ENCODE measurements at places on chromosomes 2 and 18. TPM values are rescaled to one million over a fixed set of nuclear protein-coding genes. Genes with fewer than 3 reads are reported as not detected.

- H3K27ac ChIP-seq, result no peak overlapping the region
- no peaks in the 10 kb centered on the region for H3K36me3 ChIP-seq
- peaks cover 19% of the 10 kb centered on the region for H3K27me3 ChIP-seq
- DNase-seq, result no peak
- H3K4me1 ChIP-seq, result no peaks in the 10 kb centered on the region
- H3K4me3 ChIP-seq, result no peak overlapping the region
These were observed 117.0 kb upstream of the SMIM21 start for GRCh38 chr18:75544496-75544895.

- no peaks in the 10 kb centered on the region for H3K36me3 ChIP-seq
- no peak overlapping the region for H3K4me3 ChIP-seq
- peaks cover 18% of the 10 kb centered on the region for H3K27me3 ChIP-seq
These were observed 44.1 kb upstream of the ACKR3 start for GRCh38 chr2:236525411-236525997.

- H3K36me3 ChIP-seq, result no peaks in the 10 kb centered on the region
- H3K27me3 ChIP-seq, result no peaks in the 10 kb centered on the region
- H3K4me3 ChIP-seq, result no peak overlapping the region
- DNase-seq, result no peak
- no peak overlapping the region for H3K27ac ChIP-seq
- peaks cover 19% of the 10 kb centered on the region for H3K4me1 ChIP-seq
These were observed 19.9 kb downstream of the RBMS1 start for GRCh38 chr2:160473468-160474318.

- DNase-seq, result no peak
- no peak overlapping the region for H3K4me3 ChIP-seq
- H3K27ac ChIP-seq, result no peak overlapping the region
- H3K4me1 ChIP-seq, result no peaks in the 10 kb centered on the region
These were observed 22.2 kb upstream of the IL1RN start for GRCh38 chr2:113105047-113105785.

- no peak overlapping the region for H3K27ac ChIP-seq
These were observed 4.7 kb upstream of the PSD4 start for GRCh38 chr2:113169002-113169530.

GRCh38 chr2:218276986-218277755 lies 6.9 kb downstream of the PNKD start:
- peaks cover 2% of the 10 kb centered on the region for H3K36me3 ChIP-seq
- H3K4me1 ChIP-seq, result peaks cover 9% of the 10 kb centered on the region
- no peaks in the 10 kb centered on the region for H3K27me3 ChIP-seq
- no peak overlapping the region for H3K4me3 ChIP-seq
- no peak for DNase-seq

- no peak for DNase-seq
- no peak overlapping the region for H3K4me3 ChIP-seq
- no peaks in the 10 kb centered on the region for H3K36me3 ChIP-seq
These were observed 33.7 kb upstream of the WIPF1 start for GRCh38 chr2:174631009-174631981.

GRCh38 chr2:209721497-209721896 lies 50.1 kb upstream of the UNC80 start:
- no peak for DNase-seq
- H3K27ac ChIP-seq, result no peak overlapping the region
- no peaks in the 10 kb centered on the region for H3K36me3 ChIP-seq
- H3K27me3 ChIP-seq, result no peaks in the 10 kb centered on the region

DNA sequence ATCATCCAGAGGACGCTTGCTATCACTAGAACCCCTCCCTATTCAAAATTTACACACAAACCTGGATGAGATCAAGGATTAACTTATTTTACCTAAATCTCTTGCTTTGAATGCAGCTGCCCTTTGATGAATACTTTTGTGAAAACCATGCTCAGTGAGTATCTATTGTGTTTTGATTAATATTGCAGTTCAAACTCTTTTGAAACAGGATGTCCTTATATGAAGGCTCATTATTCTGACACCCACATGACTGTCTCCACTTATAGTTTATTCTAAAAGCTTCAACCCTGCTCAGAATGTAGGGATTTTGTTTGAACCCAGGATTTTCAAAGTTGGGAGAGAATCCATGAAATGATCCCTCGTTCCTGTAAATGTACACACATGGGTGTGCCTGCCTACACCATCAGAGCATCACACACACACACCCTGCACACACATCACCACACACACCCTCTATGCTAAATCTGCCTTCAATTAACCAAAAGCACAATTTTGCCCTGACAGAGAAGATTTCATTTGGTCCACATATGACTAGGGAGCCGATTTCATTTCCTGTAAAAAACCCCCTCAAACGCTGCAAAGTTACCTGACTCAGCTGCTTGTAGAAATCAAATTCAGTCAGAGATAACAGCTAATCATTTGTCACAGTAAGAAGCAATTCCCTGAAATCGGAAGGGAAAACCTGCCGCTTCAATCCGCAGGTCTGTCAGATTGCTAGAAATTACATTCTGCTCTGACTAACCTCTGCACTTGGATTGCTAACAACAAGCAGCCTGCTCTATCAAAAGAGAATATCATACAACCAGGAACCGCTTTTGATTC lies 65.2 kb downstream of the ZEB2 start:
- H3K4me3 ChIP-seq, result no peak overlapping the region
- no peak for DNase-seq
- no peaks in the 10 kb centered on the region for H3K36me3 ChIP-seq
- H3K4me1 ChIP-seq, result no peaks in the 10 kb centered on the region
- peaks cover 6% of the 10 kb centered on the region for H3K27me3 ChIP-seq

DNA sequence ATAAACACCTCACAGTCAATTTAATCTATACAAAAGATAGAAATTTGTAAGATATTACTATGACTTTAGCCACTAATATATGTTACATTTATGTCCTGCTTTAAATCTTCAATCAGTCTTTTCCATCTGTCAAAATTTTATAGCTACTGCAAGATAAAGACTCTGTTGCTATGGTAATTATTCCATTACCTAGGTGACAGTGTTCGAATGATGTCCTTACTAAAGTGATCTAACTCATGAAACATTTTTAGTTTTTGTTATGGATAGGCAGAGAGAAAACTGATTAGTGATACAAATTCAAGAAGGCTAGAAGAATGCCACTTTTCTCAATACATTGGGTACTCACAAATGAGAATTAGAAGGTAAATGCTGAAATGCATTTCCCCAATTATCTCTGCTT lies 359.9 kb upstream of the FSHR start:
- H3K27ac ChIP-seq, result no peak overlapping the region
- H3K4me3 ChIP-seq, result no peak overlapping the region
- H3K36me3 ChIP-seq, result no peaks in the 10 kb centered on the region
- no peaks in the 10 kb centered on the region for H3K27me3 ChIP-seq
- no peaks in the 10 kb centered on the region for H3K4me1 ChIP-seq

GRCh38 chr2:132252894-132253264 lies 91.1 kb upstream of the ANKRD30BL start:
- no peak for DNase-seq
- no peaks in the 10 kb centered on the region for H3K4me1 ChIP-seq
- no peaks in the 10 kb centered on the region for H3K36me3 ChIP-seq
- no peak overlapping the region for H3K4me3 ChIP-seq
- H3K27ac ChIP-seq, result no peak overlapping the region

GRCh38 chr2:137947032-137947727 lies 17.1 kb upstream of the HNMT start:
- H3K4me1 ChIP-seq, result 0 out of 2 replicates have a peak, but pooled peaks cover 2% of the 10 kb centered on the region
- H3K4me3 ChIP-seq, result no peak overlapping the region
- H3K27me3 ChIP-seq, result no peaks in the 10 kb centered on the region
- DNase-seq, result no peak
- no peaks in the 10 kb centered on the region for H3K36me3 ChIP-seq

- DNase-seq, result no peak
- H3K4me3 ChIP-seq, result no peak overlapping the region
- H3K27ac ChIP-seq, result no peak overlapping the region
- no peaks in the 10 kb centered on the region for H3K4me1 ChIP-seq
- no peaks in the 10 kb centered on the region for H3K27me3 ChIP-seq
These were observed 1047.6 kb upstream of the FANCL start for GRCh38 chr2:59288771-59289170.

- H3K36me3 ChIP-seq, result no peaks in the 10 kb centered on the region
- no peak overlapping the region for H3K4me3 ChIP-seq
- no peak for DNase-seq
- H3K27ac ChIP-seq, result peak overlapping the region; percentile 86
- peaks cover 33% of the 10 kb centered on the region for H3K4me1 ChIP-seq
- no peaks in the 10 kb centered on the region for H3K27me3 ChIP-seq
These were observed 14.7 kb downstream of the ZNF236 start for GRCh38 chr18:76837071-76837470.

GRCh38 chr2:197217541-197217940 lies 93.0 kb downstream of the ANKRD44 start:
- no peak for DNase-seq
- H3K27ac ChIP-seq, result no peak overlapping the region
- no peaks in the 10 kb centered on the region for H3K36me3 ChIP-seq
- no peak overlapping the region for H3K4me3 ChIP-seq
- H3K4me1 ChIP-seq, result no peaks in the 10 kb centered on the region

- H3K27me3 ChIP-seq, result no peaks in the 10 kb centered on the region
- no peak for DNase-seq
- no peaks in the 10 kb centered on the region for H3K4me1 ChIP-seq
- no peak overlapping the region for H3K27ac ChIP-seq
- H3K4me3 ChIP-seq, result no peak overlapping the region
These were observed 24.9 kb downstream of the CIDEA start for GRCh38 chr18:12278741-12279682.

- no peak overlapping the region for H3K4me3 ChIP-seq
These were observed 42.9 kb downstream of the MEX3C start for GRCh38 chr18:51154431-51155063.

DNA sequence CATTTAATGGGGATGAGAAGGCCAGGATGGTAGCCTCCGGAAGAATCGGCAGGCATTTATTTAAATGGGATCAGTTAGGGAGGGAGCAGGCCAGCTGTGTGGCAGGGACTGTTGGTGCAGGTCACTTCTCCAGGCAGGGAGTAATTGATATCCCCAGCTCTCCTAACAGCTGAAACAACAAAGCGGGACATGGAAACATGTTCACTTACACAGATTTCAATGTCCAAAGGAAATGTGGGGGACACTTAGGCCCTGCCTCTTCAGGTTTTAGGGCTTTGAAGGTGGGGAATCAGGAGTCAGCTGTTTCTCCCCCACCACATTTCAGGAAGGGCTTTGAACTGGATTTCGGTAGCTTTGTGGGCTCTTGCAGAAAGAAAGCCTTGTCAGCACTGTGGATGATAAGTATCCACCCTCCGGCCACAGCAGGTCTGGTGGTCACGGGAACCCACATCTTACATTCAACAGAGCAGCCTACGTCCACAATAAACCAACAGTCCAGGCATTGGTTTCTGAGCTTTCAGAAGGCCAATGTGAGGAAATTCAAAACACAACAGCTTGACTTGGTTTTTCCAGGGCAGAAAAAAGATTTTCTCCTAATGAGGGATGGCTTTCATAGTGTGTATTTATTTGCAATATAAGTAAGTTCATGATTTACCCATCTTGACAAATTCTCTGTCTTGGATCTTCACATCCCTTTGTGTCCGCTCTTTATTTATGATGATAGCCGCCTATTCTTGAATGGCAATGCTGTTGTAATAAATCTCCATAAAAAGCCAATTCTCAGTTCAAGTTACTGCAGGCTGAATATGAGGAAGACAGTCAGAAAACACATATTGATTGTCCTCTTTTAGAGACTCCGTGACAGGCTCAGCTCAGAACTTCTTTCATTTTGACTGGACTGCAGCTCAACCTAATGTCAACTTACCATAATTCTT lies 96.6 kb upstream of the NRP2 start:
- H3K27me3 ChIP-seq, result no peaks in the 10 kb centered on the region
- H3K4me3 ChIP-seq, result no peak overlapping the region
- H3K4me1 ChIP-seq, result no peaks in the 10 kb centered on the region
- no peak for DNase-seq

GRCh38 chr2:129763966-129764365 lies 215.5 kb upstream of the RAB6C start:
- H3K36me3 ChIP-seq, result no peaks in the 10 kb centered on the region
- no peaks in the 10 kb centered on the region for H3K27me3 ChIP-seq
- H3K4me3 ChIP-seq, result no peak overlapping the region
- H3K4me1 ChIP-seq, result no peaks in the 10 kb centered on the region
- no peak for DNase-seq

- peaks cover 11% of the 10 kb centered on the region for H3K4me1 ChIP-seq
- DNase-seq, result no peak
- H3K27me3 ChIP-seq, result no peaks in the 10 kb centered on the region
- H3K27ac ChIP-seq, result no peak overlapping the region
These were observed 19.7 kb downstream of the NGEF start for GRCh38 chr2:232993231-232993821.

- peak overlapping the region; percentile 69 for H3K27ac ChIP-seq
- DNase-seq, result no peak
- no peaks in the 10 kb centered on the region for H3K27me3 ChIP-seq
- no peaks in the 10 kb centered on the region for H3K36me3 ChIP-seq
- H3K4me3 ChIP-seq, result peak overlapping the region; percentile 66
These were observed 819 bp downstream of the ANKRD44 start for GRCh38 chr2:197309691-197310231.

DNA sequence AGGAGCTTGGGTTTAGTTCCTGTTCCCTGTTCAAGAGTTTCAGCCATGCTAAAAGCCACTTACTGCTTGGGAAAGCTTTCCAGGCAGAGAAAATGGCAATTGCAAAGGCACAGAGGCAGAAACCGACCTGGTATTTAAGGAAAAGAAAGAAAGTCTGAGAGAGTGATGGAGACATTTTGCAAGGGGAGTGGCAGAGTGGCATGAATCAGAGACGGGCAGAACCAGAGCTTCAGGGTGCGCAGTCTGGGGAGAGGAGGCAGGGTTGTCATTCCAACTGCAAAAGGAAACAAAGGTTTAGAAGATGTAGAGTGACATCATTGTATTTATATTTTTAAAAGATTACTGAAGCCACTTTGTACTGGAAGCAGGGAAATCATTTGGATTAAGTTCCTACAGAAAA lies 14.9 kb upstream of the GNAL start:
- H3K4me3 ChIP-seq, result no peak overlapping the region
- no peak for DNase-seq
- H3K27ac ChIP-seq, result no peak overlapping the region
- H3K27me3 ChIP-seq, result peaks cover 10% of the 10 kb centered on the region
- H3K4me1 ChIP-seq, result no peaks in the 10 kb centered on the region
- no peaks in the 10 kb centered on the region for H3K36me3 ChIP-seq

GRCh38 chr2:164840458-164840929 lies 1.1 kb downstream of the COBLL1 start:
- no peak overlapping the region for H3K27ac ChIP-seq
- H3K4me3 ChIP-seq, result peak overlapping the region; percentile 64

DNA sequence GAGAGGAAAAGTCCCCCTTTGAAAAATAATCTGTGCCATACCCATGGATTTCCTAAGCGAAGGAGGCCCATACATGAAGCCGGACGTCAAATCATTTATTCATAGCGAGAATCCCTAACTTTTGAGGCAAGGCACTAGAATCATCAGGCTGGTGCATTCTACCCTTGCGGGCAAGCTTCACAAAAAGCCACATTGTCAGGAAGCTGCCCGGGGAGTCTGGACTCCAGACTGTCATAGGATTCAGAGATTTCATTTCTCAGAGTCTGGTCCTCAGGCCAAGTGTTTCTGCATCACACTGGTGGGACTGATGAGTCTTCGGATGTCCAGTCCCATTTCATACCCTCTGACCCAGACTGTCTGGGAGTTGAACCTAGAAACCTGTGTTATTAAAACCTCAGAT lies 8.9 kb downstream of the SLC9A4 start:
- H3K27ac ChIP-seq, result no peak overlapping the region
- no peaks in the 10 kb centered on the region for H3K27me3 ChIP-seq
- H3K4me3 ChIP-seq, result no peak overlapping the region
- no peak for DNase-seq
- H3K36me3 ChIP-seq, result no peaks in the 10 kb centered on the region
- H3K4me1 ChIP-seq, result no peaks in the 10 kb centered on the region

The ASB18 gene
- total RNA-seq, result not detected

The ZNF396 gene
- 2.8 TPM for total RNA-seq

The GYPC gene
- total RNA-seq, result 0.57 TPM

The LBX2 gene
- total RNA-seq, result 9.6 TPM

Data from Panc1 (cell line).